ENCODE measurements at places on chromosomes 2 and 18. TPM values are rescaled to one million over a fixed set of nuclear protein-coding genes. Genes with fewer than 3 reads are reported as not detected.
A peak's percentile ranks its signal among the peaks of the same experiment; 100 is the strongest.

DNA sequence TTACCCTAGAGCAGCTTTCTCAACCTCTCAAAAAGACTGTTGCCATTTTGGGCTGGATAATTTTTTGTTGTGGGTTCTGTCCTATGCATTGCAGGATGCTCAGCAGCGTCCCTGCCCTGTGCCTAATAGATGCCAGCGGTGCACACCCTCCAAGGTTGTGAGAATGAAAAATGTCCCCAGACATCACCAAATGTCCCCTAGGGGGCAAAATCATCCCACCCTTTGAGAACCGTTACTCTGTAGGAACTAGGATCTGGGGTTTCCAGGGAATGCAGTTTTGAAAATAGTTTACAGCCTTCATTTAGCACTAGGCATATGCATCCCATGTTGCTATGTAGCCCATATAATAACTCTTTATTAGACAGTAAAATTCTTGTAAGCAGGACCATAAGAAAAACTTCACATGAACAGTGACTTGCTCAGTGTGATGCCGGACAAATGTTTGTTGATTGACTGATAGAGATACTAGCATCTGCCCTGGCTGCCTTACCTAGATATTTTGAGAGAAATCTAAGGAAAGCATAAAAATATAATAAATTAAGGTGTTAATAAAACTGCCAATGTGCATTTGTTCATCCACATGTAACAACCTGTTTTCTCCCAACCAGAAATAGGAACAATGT lies 79.2 kb upstream of the EPC2 start:
- H3K36me3 ChIP-seq = no peaks in the 10 kb centered on the region
- H3K4me3 ChIP-seq = no peak overlapping the region
- no peak overlapping the region for H3K27ac ChIP-seq
- H3K27me3 ChIP-seq = peaks cover 5% of the 10 kb centered on the region

DNA sequence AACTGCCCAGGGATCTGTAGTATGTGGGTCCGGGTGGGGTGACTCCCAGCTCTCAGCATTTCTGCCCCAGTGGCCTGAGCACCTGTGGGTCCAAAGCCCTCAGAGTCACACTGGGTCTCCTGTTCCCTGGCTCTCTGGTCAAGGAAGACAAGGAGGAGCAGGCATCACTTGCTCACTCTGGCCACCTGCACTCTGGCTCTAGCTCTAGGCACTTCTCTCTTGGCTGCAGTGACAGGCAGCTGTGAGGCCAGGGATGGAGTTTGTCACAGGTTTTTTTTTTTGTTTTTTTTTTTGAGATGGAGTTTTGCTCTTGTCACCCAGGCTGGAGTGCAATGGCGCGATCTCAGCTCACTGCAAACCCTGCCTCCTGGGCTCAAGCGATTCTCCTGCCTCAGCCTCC lies 84.6 kb downstream of the HS1BP3 start:
- H3K4me3 ChIP-seq = no peak overlapping the region
- peaks cover 44% of the 10 kb centered on the region for H3K4me1 ChIP-seq
- H3K36me3 ChIP-seq = no peaks in the 10 kb centered on the region
- DNase-seq = no peak
- no peaks in the 10 kb centered on the region for H3K27me3 ChIP-seq

GRCh38 chr2:81598453-81598852 lies 1293.9 kb upstream of the LRRTM1 start:
- DNase-seq = no peak
- no peaks in the 10 kb centered on the region for H3K36me3 ChIP-seq
- H3K4me3 ChIP-seq = no peak overlapping the region
- no peaks in the 10 kb centered on the region for H3K4me1 ChIP-seq

GRCh38 chr2:23502096-23502495 lies 117.1 kb downstream of the KLHL29 start:
- H3K4me3 ChIP-seq = no peak overlapping the region
- no peak for DNase-seq
- peak overlapping the region; percentile 30 for H3K27ac ChIP-seq
- H3K36me3 ChIP-seq = no peaks in the 10 kb centered on the region

DNA sequence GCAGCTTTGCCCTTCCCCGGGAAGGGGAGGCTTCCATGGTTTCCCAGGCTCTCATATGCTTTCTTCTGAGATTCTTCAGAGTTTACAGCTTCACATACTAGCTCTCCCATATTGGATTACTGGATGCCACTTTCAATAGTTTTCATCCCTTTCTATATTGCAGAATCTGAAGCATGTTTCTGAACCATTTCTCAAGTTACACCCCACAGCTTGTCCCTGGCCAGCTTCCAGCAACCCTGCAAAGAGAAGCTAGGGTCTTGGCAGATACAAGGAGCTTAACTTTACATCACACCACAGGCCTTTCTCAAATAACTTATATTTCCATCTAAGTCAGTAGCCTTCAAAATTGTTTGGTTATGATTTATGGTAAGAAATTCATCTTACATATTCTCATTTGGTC lies 39.6 kb downstream of the LHCGR start:
- no peak overlapping the region for H3K4me3 ChIP-seq
- DNase-seq = no peak
- no peaks in the 10 kb centered on the region for H3K4me1 ChIP-seq
- no peaks in the 10 kb centered on the region for H3K36me3 ChIP-seq
- no peak overlapping the region for H3K27ac ChIP-seq

Gene PAIP2B
- 0.99 TPM for polyA plus RNA-seq

- H3K27ac ChIP-seq = no peak overlapping the region
- peaks cover 13% of the 10 kb centered on the region for H3K4me1 ChIP-seq
- no peak for DNase-seq
- no peak overlapping the region for H3K4me3 ChIP-seq
- H3K27me3 ChIP-seq = no peaks in the 10 kb centered on the region
Observed at GRCh38 chr18:22489704-22490103, 72.0 kb upstream of the CTAGE1 start.

GRCh38 chr2:231672617-231673347 lies 35.5 kb upstream of the PTMA start:
- peak overlapping the region; percentile 48 for H3K4me3 ChIP-seq
- H3K36me3 ChIP-seq = no peaks in the 10 kb centered on the region
- DNase-seq = no peak
- peak overlapping the region; percentile 65 for H3K27ac ChIP-seq
- H3K4me1 ChIP-seq = peaks cover 39% of the 10 kb centered on the region
- H3K27me3 ChIP-seq = no peaks in the 10 kb centered on the region

DNA sequence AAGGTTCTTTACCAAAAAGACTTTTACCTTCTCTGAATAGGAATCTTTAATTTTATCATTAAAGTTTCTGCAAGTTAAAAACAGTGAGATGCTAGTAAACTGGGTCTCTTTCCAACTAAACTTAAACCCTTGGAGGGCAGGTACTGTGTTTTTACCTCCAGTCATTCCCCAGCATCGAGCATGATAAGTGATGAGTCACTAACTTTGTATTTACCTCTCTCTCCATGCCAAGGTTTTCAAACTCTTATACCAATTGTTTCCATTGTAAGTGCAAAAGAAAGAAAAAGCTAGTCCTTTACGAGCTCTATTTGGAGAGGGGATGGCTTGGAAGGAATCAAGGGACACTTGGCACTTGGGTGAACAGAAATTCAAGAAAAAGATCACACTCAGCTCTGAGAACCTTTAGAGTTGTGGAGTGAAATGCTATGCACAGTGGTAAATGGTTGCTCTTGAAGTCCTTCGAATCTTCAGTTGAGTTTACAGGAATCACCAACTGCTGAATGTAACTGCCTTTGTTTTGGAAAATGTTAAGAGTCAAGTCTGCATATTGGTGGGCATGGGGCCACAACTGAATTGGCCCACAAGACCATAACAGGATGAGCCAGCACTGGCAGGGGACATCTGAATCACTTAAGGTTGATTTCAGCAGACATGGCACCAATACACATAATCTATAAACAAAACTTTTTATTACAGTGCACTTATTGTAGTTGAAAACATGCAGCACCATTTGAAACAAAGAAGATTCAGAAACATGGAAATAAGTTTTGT lies 8.3 kb upstream of the RBM43 start:
- no peak for DNase-seq
- no peaks in the 10 kb centered on the region for H3K36me3 ChIP-seq
- H3K27ac ChIP-seq = no peak overlapping the region
- H3K27me3 ChIP-seq = no peaks in the 10 kb centered on the region

GRCh38 chr2:69305712-69306392 lies 81.2 kb downstream of the GFPT1 start:
- no peak overlapping the region for H3K27ac ChIP-seq
- H3K27me3 ChIP-seq = peaks cover 26% of the 10 kb centered on the region
- H3K4me1 ChIP-seq = peaks cover 15% of the 10 kb centered on the region
- peak overlapping the region; percentile 89 for H3K4me3 ChIP-seq
- no peak for DNase-seq

Gene CENPA
- 2.3 TPM for polyA plus RNA-seq

DNA sequence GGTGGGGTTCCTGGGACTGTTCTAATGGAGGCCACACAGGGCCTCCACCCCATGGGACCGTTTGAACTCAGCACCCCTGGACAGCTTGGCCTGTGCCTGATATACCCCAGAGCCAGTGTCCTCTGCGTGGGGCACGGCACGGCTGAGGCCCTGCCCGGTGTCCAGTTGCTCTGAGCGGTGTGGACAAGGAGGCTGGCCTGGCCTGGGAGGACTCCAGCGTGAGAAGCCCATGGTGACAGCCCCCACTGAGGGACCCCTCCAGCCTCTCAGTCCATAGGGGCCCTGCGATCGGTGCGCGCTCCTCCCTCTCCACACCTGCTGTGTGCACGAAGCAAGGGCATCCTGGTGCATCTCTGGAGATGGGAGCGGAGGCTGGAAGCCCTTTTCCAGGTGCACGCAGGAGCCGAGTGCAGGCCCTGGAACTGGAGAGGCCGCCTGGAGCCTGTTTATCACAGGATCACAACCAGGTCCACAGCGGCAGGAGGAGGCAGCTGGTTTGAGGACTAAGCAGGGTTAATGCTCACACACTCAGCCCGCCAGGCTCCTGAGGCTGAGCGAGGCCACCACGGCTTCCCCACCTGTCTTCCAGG lies 120.2 kb downstream of the PTGR3 start:
- H3K27ac ChIP-seq = no peak overlapping the region
- H3K36me3 ChIP-seq = no peaks in the 10 kb centered on the region
- no peaks in the 10 kb centered on the region for H3K27me3 ChIP-seq
- no peak overlapping the region for H3K4me3 ChIP-seq

- no peak for DNase-seq
- no peak overlapping the region for H3K4me3 ChIP-seq
- no peaks in the 10 kb centered on the region for H3K36me3 ChIP-seq
- H3K27me3 ChIP-seq = no peaks in the 10 kb centered on the region
- no peaks in the 10 kb centered on the region for H3K4me1 ChIP-seq
Observed at GRCh38 chr2:206345606-206346005, 71.1 kb downstream of the ZDBF2 start.

Gene PIEZO2
- 0.08 TPM for polyA plus RNA-seq

Gene ASIC4
- polyA plus RNA-seq = not detected

GRCh38 chr18:57813245-57813644 lies 10.1 kb upstream of the ATP8B1 start:
- H3K27ac ChIP-seq = no peak overlapping the region
- peaks cover 26% of the 10 kb centered on the region for H3K4me1 ChIP-seq
- H3K4me3 ChIP-seq = no peak overlapping the region
- H3K36me3 ChIP-seq = no peaks in the 10 kb centered on the region

- DNase-seq = no peak
- H3K4me1 ChIP-seq = peaks cover 59% of the 10 kb centered on the region
- H3K27ac ChIP-seq = peak overlapping the region; percentile 93
- no peaks in the 10 kb centered on the region for H3K27me3 ChIP-seq
- no peak overlapping the region for H3K4me3 ChIP-seq
Observed at GRCh38 chr18:48957136-48957535, 6.4 kb upstream of the SMAD7 start.

DNA sequence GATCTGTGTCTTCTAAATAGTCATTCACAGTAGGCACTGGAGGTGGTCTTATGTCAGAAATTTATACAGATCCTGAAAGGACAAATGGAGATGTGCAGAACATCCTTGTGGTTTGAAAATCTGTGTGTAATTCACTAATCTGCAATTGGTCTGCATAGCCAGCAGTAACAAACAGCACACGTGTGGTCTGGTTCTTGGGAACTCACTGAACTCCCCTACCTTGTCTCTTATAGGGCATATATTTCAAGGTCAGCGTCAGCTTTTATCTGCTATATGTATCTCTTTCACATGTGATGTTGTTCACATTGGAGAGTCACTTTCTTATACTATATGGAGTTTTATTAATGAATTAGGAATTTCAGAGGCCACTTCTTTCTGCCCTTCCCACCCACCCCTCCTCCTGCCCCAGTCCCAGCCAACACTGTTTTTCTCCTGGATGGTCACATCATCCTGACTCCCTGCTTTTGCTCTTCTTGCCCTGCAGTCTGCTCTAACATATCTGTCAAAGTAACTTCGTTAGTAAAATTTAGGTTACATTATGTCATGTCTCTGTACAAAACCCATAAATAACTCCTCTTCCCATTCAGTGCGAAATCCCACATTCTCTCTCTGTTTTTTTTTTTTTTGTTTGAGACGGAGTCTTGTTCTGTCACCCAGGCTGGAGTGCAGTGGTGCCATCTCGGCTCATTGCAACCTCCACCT lies 35.4 kb upstream of the CABYR start:
- no peak overlapping the region for H3K27ac ChIP-seq
- peaks cover 11% of the 10 kb centered on the region for H3K4me1 ChIP-seq
- no peak for DNase-seq
- H3K4me3 ChIP-seq = no peak overlapping the region
- no peaks in the 10 kb centered on the region for H3K27me3 ChIP-seq
- peaks cover 4% of the 10 kb centered on the region for H3K36me3 ChIP-seq

DNA sequence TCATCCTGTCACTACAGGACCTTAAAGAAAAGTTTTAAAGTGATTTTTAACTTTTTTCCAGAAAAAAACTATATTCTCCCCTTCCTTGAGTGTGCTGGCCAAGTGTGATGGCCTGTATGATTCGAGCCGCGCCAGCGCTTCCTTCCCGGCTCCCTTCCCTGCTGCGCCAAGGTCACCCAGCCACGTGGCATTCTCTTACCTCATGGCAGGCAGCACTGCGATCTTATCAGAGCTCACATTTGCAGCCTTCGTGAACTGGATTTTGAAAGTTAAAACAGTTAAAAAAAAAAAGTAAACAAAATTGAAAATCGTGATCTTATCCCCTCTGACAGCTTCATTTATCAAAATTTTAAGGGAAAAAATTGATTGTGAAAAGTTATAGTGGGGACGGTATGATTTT lies 279.8 kb downstream of the PTGR3 start:
- DNase-seq = no peak
- no peaks in the 10 kb centered on the region for H3K4me1 ChIP-seq
- no peak overlapping the region for H3K4me3 ChIP-seq
- H3K36me3 ChIP-seq = no peaks in the 10 kb centered on the region
- H3K27me3 ChIP-seq = no peaks in the 10 kb centered on the region

- no peaks in the 10 kb centered on the region for H3K4me1 ChIP-seq
- H3K27me3 ChIP-seq = no peaks in the 10 kb centered on the region
- H3K4me3 ChIP-seq = no peak overlapping the region
- DNase-seq = no peak
- no peak overlapping the region for H3K27ac ChIP-seq
Observed at GRCh38 chr2:203510941-203511305, 24.2 kb downstream of the RAPH1 start.

DNA sequence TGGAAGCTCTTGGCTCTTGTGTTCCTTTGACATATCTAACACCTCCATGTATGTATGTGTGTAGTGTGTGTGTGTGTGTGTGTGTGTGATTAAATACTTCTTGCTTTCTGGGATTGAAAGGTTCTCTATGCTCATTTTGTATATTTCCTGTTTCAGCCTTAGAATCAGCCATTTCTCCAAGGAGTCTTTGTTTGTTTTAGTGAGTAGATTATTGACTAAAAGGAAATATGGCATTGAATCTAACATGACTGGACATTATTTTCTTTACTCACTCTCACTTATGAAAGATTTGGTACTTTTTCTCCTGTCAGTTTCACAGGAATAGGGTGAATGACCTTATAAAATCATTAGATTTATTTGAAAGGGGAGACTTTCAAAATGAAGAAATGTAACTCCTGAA lies 413.8 kb upstream of the SLC14A2 start:
- no peak for DNase-seq
- H3K36me3 ChIP-seq = no peaks in the 10 kb centered on the region
- no peak overlapping the region for H3K27ac ChIP-seq
- no peaks in the 10 kb centered on the region for H3K27me3 ChIP-seq
- H3K4me3 ChIP-seq = no peak overlapping the region
